Esophagus muscularis mucosa (tissue), 4 donors: ENCODE measurements at places on chromosomes 3 and 15.

- DNase-seq, result no peak
Measured at GRCh38 chr3:17081520-17081919, 196.8 kb downstream of the PLCL2 start.

GRCh38 chr3:53672981-53673380 lies 173.2 kb downstream of the CHDH start:
- peak; percentile 77 for DNase-seq

- DNase-seq, result peak; percentile 87
Measured at GRCh38 chr3:32237670-32238452, 619 bp upstream of the CMTM8 start.

- DNase-seq, result peak; percentile 93
Measured at GRCh38 chr3:109685084-109686079, 348.0 kb upstream of the DPPA4 start.

DNA sequence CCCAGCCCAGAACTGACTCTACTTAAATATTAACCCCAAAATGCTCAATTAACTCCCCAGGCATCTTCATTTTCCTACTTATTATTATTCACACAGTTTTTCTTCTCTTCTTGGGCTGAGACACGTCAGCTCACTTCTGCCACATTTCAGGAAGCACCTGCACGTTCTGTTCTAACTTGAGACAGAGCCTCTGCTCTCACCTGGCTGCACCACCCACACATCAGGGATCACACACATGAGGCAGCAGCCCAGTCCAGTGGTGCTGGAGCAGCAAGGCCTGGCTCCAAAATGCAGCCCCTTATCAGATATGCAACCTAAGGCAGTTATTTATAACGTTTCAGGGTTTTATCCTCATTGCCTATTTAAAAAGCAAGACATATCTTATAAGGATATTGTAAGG lies 127.5 kb downstream of the OSBPL10 start:
- no peak for DNase-seq

GRCh38 chr3:161221806-161222600 lies 892 bp downstream of the NMD3 start:
- no peak for DNase-seq

GRCh38 chr15:39204031-39204430 lies 376.8 kb upstream of the THBS1 start:
- DNase-seq, result no peak

GRCh38 chr3:50336452-50337174 lies 4.0 kb downstream of the RASSF1 start:
- no peak for DNase-seq

- DNase-seq, result no peak
Measured at GRCh38 chr3:134054231-134054630, 24.5 kb upstream of the SLCO2A1 start.
